Effector CD4-positive, alpha-beta T cell (primary cell): ENCODE measurements at places on chromosomes 7 and 10.

DNA sequence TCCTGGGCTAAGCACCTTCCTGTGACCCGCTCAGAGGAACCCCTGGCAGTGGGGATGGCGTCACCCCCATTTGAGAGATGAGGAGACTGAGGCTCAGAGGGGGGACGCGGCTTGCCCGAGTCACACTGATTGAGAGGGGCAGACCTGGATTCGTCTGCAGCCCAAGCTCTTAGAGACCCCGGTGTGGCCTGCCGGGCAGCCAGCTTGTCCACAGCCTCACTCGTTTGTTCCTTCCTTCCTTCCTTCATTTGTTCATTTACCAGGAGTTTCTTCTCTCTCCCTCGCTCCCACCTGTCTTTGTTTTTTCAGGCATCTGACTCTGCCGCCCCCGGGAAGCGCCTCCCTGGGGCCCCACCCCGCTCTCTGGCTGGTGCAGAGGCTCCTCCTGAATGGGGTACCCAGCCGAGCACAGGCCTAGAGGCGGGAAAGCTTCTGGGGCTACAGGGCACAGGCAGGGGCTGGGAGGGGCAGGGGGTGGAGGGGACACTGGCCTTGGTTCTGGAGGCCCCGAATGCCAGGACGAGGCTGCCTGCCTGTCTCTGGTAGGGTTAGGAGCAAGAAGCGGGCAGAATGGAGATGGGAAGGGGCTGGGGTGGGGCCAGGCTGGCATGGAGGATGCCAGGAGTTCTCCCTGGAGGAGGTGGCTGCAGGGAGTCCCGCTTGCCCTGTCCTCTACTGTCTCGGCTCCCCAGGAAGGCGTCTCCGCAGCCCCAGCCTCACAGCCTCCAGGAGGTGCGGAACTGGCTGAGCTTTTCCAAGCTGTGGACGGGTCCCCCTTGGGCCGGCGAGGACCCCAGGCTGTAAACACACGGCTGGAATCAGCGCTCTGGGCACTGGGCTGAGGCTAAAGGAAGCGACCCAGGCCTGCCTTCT lies 91.6 kb downstream of the UNCX start:
- no peak for DNase-seq

DNA sequence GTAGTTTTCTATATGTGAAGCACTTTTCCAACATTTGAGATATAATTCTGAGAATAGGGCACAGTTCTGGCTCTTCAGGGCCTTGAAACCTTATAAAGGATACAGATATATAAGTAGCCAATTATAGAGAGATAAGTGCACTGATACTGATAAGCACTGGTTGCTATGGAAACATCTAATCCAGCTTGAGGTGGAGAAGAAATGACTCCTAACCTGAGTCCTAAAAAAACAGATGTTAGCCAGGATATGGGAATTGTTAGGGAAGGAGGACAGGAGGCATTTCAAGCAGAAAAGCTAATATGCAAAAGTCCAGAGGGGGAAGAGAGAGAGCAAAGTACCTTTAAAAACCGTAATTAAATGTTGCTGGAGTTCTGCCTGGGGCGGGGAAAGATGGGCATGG lies 30.8 kb downstream of the STRIP2 start:
- no peak for DNase-seq

DNA sequence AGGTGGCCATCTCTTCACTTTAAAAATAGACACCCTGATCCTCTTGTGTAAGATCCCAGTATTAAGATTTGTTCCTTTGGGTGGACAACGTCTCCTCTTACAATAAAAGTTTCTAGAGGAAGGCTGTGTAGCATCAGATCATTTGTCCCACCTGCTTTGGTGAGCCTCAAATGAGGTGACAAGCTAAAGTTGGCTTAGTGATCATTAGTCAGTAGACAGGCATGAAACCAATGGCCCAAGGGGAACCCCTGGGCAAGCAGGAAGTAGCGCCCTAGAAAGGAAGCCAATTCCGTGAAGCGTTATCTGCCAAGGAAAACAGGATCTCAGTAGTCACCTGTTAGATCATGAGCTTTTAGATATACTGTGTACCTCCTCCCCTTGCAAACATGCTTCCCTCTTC lies 66.8 kb downstream of the PCGF5 start:
- no peak for DNase-seq

- no peak for DNase-seq
These were observed 115.4 kb upstream of the ETV1 start for GRCh38 chr7:14104861-14105260.

DNA sequence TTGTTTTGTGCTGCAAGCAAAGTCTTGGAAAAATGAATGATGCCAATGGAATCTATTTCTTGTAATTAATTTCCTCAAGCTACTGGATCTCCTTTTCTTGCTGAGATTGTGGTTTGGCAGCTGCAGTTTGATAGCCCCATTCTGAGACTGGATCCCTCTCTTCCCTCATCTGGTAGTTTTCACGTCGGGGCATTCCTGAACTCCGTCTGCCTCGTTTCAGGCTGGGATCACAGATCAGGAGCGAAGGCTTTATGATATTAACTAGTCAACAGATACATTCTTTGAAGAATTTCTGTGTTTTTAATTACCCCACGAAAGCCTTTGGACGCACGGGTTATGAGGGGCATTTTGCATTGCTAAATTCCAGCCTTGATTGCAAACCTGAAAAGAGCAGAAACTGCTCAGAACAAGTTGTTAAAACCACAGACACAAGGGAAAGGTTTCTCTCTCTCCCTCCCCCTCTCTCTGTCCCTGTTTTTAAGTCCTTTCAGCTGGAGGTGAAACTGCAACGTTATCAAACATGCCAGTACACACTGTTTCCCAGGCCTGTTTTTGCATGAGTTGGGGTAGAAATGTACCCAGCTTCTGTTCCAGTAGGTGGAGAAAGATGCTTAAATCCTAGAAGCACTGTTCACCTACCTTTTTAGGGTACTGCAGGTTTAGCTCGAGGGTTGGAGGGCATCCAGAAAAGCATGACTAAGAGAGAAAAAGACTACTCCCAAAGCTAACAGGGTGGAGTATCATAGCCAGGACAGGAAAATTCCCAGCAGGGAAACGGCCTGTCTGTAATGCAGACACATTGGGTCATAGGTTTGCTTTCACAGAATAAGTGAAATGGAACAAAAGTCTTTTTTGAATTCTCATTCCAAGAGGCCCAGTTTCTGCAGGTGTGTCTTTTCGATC lies 124.3 kb downstream of the CUX1 start:
- no peak for DNase-seq

- peak; percentile 48 for DNase-seq
These were observed 3.8 kb upstream of the ANTXRL start for GRCh38 chr10:46282842-46283574.
